ENCODE measurements at places on chromosomes 3 and 15.
A peak's percentile ranks its signal among the peaks of the same experiment; 100 is the strongest.

GRCh38 chr3:40321818-40322217 is 12.3 kb downstream of the EIF1B start:
- no peak for DNase-seq

DNA sequence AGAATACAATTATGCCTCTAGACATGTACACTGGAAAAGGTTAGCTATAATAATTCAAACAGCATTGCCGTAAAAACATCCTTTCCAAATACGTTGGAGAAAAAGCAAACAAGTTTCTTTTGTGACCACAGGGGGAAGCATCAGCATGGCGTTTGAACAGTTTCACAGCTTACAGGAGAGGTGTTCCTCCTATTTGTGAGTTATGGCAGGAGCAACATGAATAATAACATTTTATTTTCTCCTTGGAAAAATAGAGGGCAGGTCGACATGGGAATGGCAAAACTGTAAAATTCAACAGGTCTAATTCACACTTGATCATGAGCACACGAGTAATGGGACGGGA is 39.7 kb upstream of the GADL1 start:
- peak; percentile 37 for DNase-seq

- peak; percentile 69 for DNase-seq
Observed at GRCh38 chr3:188294823-188295487, 141.0 kb downstream of the LPP start.

DNA sequence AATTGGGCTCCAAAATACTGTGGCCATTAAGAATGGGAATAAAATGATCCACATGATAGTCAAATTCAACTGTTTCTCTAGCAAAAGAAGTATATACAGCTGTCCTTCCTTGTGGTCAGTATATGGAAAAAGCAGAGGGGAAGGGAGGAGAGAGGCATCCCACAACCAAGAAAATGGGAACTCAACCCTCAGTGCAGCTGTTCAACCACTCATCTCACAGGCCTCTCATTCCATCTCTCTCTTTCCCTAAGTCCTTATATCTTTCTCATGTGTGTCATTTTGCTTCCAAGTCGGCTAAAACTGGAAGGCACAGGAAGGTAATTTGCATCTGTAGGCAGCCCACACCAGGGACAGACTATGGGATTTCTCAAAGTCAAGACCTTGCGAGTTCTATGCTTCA is 27.5 kb downstream of the AVEN start:
- DNase-seq: no peak

DNA sequence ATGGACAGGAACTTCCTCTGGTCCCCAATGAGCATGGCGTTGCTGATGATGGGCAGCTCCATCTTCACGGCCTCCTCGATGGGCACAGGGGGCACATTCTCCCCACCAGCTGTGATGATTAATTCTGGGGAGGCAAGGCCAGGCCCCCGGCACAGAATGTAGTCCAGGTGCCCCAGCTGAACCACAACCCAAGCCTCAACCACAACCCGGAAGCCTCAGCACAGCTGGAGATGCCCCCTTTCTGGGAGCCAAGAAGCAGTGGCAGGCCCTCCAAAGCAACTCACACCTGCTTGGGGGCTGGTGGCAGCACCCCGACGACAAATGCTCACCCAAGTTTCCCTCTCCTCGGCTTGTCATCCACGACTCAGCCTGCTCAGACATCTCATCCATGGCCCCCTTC is 25.2 kb downstream of the IDH3A start:
- DNase-seq: no peak

DNA sequence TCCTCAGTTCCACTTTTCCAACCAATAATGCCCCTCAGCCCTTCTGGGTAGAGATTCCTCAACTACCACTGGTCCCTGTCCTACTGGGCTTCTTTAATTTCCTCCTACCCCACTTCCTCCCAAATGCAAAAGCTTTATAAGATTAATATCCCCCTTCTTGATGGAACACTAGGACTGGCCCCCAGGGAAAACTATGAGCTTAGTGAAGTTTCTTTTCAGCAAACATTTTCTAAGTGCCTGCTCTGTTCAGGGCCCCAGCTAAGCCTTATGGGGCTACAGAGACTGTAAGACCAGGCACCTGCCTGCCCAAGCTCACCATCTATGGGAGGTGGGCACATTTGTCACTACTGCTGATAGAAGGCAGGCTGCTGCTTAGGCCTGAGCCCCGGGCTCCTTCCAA is 79.4 kb downstream of the RPLP1 start:
- DNase-seq: no peak

DNA sequence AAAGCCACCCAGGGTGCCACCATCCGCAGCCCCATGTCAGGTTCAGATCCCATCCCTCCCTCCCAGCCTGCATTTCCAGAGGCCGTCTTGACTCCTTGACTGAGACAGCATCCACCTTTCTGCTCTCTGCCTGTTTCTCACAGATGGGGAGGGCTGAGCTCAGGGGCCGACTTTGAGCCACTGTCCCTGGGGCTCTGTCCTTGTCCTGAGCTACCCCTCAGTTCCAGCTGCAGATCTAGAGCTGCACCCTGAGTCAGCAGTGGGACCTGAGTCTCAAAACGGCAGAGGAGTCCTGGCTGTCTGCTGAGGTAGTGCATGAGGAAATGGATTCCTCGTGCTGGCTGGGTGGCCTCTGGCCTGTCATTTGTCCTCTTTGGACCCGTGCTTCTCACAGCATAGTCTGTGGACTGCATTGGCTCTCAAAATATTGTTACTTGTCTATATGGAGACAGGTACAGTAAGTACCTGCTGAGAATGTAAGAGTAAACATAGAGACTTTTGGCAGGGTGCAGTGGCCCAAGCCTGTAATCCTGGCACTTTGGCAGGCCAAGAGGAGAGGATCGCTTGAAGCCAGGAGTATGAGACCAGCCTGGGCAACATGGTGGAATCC is 22.3 kb downstream of the RPLP1 start:
- DNase-seq: no peak

DNA sequence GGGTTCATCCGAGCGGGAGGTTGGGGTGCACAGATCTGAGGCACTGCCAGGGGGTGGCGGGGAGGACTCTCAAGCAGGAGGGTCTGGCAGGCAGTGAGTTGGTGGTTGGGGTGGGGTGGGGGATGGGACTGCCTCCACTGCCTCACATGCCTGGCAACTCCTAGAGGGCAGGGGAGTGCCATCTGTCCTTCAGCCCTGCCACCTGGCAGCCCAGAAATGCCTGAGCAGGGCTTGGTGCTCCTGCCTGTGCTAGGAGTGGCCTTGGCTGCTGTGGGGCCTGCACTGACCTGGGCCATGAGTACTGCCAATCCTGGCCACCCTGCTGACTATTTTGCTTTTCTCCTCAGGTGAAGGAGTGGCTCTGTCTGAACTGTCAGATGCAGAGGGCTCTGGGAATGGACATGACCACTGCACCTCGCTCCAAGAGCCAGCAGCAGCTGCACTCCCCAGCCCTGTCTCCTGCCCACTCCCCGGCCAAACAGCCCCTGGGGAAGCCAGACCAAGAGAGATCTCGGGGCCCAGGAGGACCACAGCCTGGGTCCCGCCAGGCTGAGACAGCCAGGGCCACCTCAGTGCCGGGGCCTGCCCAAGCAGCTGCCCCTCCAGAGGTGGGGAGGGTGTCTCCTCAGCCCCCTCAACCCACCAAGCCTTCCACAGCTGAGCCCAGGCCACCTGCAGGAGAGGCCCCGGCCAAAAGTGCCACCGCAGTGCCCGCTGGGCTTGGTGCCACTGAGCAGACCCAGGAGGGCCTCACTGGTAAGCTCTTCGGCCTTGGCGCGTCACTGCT is 32.0 kb upstream of the APEH start:
- DNase-seq: no peak

- DNase-seq: no peak
Observed at GRCh38 chr3:131608741-131609140, 106.0 kb upstream of the MRPL3 start.

- DNase-seq: no peak
Observed at GRCh38 chr3:131555456-131555855, 52.7 kb upstream of the MRPL3 start.

GRCh38 chr3:63684081-63684480 is 31.6 kb downstream of the SNTN start:
- no peak for DNase-seq

- no peak for DNase-seq
Observed at GRCh38 chr3:109337393-109337792, at the start of gene DPPA4. TSS of gene DPPA4 (minus strand) at chr3:109337546. CDS start at chr3:109337517, 29 bp downstream.

DNA sequence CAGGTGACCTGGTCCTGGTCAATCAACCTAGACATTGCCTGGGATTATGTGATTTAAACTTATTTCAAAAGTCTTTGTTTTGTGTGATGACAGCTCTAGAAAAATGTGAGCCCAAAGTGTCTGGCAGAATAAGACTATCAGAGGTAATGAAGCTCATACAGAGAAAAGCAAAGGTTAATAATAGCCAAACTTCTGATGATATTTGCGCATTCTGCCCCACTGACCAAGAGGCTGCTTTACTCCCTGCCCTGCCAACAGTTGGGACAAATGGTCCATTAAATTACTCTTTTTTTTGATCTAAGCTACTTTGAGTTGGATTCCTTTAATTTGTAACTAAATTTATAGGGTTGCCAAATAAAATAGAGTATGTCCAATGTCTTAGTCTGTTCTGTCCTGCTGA is 911.2 kb downstream of the MCTP2 start:
- DNase-seq: no peak

- DNase-seq: no peak
Observed at GRCh38 chr15:47856071-47856470, 138.8 kb downstream of the SEMA6D start.

- no peak for DNase-seq
Observed at GRCh38 chr15:25862472-25863110, 536 bp downstream of the ATP10A start.

DNA sequence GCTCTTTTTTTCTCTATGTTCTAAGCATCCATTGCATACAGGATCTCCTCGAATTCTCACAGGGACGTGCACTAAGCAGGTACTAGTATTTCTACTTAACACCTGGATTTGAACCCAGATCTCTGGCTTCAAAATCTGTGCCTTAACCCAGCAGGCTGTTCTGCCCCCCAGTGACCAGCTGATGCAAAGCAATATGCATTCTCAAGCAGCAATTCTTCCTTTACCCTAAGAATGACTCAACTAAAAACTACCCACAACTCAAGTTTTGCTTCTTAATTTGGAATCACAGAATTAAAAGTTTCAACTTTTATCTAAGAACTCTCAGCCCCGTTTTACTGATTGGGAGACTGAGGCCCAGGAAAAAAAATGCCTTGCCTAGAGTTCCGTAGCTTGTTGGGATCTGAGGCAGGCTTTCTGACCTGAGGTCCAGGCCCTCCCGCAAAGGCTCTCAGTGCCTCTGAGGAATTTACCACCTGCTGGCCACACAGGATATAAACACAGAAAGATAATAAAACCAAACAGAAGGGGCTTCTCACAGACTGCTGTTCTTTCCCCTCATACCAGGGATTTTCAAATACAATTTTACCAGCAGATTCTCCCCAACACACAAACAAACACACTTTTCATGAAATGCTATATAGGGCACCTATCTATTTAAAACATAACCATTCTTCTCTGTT is 115.4 kb upstream of the RAD18 start:
- no peak for DNase-seq

GRCh38 chr3:30711151-30711550 is 104.8 kb downstream of the TGFBR2 start:
- no peak for DNase-seq

DNA sequence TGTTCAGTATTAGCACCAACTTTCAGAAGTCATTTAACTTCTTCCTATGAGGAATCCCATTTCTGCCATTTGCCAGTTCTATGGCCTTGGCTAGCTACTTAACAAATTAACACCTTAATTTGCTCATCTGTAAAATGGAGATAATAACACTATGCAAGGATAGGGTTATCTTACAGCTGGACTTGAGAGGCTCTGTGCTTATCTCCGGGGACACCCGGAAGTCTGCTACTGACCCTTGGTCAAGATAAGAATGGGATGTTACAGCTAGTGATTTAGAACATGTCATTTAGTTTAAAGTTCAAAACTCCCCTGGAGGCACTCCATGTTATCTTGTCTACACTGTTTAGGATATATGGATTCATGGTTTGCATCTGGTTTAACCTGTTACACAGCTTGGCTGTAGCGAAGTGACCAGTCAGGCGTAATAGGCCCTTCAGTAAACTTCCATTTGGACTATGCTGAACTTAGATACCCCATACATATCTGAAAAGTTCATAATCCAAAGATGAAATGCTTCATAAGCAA is 156.0 kb upstream of the CD96 start:
- DNase-seq: no peak

DNA sequence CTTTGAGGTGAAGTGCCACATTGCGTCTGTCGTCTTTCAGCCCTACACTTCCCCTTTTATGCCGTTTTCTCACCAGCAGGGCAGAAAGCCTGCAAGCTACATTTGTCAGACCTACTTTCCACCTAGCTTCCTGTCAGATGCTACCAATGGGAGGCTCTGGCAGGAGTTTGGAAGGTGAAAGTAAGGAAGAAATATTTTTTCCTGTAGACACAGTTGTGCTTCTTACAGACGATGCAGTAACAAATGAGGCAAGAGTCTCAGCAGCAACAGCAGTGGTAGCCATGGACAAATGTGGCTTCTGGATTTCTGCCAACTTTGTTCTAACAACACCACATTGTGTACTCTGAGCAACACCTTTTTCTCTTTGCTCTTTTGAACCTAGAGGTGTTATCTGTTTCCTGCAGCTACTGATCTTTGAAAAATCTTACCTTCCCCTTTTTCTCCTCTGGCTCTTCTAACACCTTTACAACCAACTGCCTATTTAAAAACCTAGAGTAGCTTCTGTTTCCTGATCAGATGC is 70.6 kb upstream of the STT3B start:
- DNase-seq: no peak

- DNase-seq: no peak
Observed at GRCh38 chr3:184470551-184470950, 90.7 kb downstream of the CHRD start.

GRCh38 chr3:62188681-62189375 is 184.5 kb downstream of the FEZF2 start:
- peak; percentile 47 for DNase-seq

GRCh38 chr3:114596147-114596546 is 302.3 kb downstream of the TIGIT start:
- DNase-seq: no peak

GRCh38 chr3:195080571-195081151 is 190.3 kb downstream of the XXYLT1 start:
- no peak for DNase-seq

DNA sequence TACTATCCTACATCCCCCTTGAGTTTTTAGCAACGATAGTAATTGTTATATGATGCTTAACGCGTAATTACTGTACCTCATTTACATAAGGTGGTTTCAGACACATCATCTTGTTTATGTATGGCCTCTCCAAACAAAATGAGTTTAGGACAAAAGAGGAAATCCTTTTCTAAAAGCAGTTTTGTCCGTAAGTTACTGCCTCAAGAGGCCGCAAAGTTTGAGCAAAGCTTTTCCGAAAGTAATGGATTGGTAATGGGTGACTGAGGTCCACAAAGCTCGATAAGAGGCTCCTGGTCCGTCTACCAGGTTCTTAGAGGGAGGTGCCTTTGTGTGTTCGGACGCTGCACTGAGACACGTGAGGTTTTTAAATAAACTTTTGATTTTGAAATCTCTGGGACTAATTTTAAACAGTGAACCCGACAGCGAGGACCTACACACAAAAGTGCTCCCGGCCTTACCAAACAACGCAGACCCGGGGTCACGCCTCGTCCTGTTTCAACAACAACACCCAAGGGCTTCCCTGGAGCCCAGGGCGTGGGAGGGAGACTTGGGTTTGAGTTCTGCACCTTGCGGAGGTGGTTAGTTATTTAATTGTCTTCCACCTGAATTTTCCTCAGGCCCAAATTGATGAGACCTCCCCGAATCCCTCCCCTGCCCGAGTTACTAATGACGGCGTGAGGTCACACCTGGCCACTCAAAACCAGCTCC is 456 bp upstream of the C15orf61 start:
- DNase-seq: no peak
